ENCODE measurements at places on chromosomes 16 and 17. TPM values are rescaled to one million over a fixed set of nuclear protein-coding genes. Genes with fewer than 3 reads are reported as not detected.

ACAP1 gene
- total RNA-seq: not detected

PRSS36 gene
- 1.5 TPM for total RNA-seq

ASGR2 gene
- not detected for total RNA-seq

NOG gene
- total RNA-seq: 1.6 TPM

KRTAP17-1 gene
- total RNA-seq: not detected
